Activated T-cell treated with anti-CD3 and anti-CD28 coated beads for 24 hours (primary cell): ENCODE measurements at places on chromosomes 3 and 15.

GRCh38 chr15:81182031-81182755, 14.5 kb upstream of the IL16 start:
- DNase-seq, result no peak

DNA sequence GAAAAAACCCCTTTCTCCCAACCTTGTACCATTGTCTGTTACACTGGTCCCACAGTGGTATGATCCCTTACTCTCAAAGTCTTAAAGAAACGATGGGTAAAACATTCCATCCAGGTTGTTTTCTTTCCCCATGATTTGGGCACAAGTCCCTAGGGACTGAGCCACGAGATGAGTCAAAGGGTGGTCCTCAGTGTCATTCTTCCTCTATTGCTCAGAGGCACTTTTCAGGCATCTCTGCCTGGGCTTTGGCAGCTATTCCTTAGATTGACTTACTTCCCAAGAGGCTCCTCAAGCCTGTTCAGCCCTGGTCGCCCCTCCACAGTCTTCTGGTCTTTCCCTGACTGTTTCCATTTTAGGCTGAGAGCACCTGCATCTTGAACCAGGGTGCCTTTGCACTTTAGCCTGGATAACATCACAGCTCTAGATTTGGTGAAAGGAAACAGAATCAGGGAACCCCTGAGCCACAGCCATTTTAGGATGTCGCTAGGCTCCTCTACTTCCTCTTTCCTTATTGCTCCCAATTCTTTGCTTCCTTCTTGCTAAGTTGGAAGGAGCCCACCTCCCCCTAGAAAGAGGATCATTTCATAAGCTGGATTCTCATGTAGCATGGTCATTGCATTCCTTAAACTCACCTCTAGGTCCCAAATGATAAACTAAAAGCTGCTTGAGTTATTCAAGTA, 131.0 kb upstream of the TPRG1 start:
- no peak for DNase-seq

- no peak for DNase-seq
These were observed 35.6 kb upstream of the MTHFS start for GRCh38 chr15:79932447-79932846.

- no peak for DNase-seq
These were observed 1.1 kb downstream of the CMTM7 start for GRCh38 chr3:32392536-32393302.

DNA sequence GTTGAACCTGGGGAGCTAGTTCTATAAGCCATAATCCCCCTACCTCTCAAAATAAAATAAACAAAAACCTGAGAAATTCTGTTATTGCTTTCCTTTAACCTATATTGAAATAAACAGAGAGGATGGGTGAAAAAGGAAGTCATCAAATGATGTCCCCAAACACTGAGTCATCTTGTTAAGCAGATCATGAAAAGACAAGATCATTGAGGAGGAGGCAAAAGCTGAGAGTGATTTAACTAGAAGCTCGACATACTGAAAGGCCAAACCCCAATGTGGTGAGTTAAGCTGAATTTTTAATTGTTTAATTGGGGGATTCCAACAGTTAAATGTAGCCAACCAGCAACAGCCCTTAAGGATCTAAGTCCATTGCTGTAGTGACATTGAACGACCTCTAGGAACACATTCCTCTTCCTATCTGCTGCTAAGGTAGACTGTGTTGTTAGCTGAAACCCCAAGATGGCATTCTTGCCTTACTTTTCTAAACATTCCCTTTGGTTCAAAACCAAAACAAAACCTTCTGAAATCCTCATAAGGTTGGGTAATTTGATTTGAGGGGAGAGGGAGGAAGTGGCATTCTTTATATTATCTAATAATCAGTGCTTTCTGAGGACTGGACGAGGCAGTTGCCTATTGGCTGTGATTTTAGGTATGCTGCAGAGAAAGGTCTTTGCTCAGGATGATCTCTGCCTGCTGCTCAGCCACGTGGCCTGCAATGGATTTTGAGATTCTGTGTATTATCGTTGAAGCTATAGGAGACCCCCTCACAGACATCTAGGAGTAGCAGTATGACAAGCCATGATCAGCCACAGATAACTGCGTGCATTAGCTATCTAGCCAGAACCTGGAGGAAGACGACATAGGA, 62.7 kb upstream of the BNIP2 start:
- DNase-seq, result no peak

GRCh38 chr3:177523872-177524438, 326.7 kb upstream of the TBL1XR1 start:
- no peak for DNase-seq

- no peak for DNase-seq
These were observed 75.3 kb downstream of the SSR3 start for GRCh38 chr3:156479604-156480003.

DNA sequence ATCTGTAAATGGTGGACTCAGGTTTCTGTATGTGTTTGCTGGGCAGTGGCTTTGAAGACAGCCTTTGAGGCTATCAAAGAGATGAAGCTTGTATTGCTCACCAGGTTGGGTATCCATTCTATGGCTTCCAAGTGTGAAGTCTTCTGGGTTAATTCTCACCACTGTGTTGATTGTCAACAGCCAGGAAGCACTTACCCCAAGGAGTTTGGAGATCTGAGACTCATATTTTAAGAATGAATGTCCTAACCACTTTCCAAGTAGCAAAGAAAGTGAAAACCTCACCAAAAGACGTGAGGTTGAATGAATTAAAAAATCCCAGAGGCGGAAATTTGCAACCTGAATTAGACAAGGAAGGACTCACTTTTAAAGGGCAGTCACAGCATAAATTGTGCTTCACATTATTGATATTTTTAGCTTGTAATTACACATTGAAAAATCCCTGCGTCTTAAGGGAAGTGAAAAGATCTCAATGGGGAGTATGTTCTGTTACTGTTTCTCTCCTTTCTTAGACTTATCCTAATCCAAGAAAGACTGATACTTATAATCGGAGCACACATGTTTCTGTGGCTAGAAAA, 304.0 kb upstream of the TPRG1 start:
- no peak for DNase-seq

GRCh38 chr3:73068419-73068818, 7.0 kb downstream of the EBLN2 start:
- DNase-seq, result no peak
